ENCODE measurements at places on chromosomes 13 and 19. TPM values are rescaled to one million over a fixed set of nuclear protein-coding genes. Genes with fewer than 3 reads are reported as not detected.

KLK15 gene
- total RNA-seq, result not detected

CD177 gene
- total RNA-seq, result 0.53 TPM

KLF2 gene
- 0.32 TPM for total RNA-seq

ZNF71 gene
- total RNA-seq, result 6.9 TPM

ECSIT gene
- 28.6 TPM for total RNA-seq

ZSCAN22 gene
- total RNA-seq, result 3.6 TPM

LRP3 gene
- total RNA-seq, result 12.9 TPM

ZNF506 gene
- 8.2 TPM for total RNA-seq

- DNase-seq, result no peak
Observed at GRCh38 chr19:48881741-48882657, 9.8 kb downstream of the PPP1R15A start.

DNA sequence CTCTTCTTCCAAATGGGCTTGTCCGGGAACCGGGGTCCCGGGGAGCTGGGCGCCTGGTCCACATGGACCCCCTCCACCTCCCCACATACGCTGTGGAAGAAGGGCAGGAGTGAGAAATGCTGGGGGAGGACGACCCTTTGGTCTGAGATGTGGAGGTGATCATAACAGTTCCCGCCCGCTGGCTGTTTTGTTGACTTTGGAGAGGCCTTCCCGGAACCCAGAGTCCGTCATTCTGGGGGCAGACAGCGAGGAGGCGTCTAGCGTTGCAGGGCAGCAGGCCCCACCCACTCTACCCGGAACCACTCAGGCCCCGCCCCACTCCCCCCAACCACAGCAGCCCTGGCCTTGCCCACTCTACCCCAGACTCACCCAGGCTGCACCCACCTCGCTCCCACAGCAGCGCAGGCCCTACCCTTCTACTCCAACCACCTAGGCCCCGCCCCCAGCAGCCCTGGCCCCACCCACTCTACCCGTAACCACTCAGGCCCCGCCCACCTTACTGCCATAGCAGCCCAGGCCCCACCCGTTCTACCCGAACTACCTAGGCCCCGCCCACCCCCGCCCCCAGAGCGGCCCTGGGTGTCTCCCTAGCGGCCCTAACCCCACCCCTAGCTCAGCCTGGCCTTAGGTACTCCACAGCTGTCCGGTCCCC lies 7.1 kb downstream of the GPR108 start:
- no peak for DNase-seq

DNA sequence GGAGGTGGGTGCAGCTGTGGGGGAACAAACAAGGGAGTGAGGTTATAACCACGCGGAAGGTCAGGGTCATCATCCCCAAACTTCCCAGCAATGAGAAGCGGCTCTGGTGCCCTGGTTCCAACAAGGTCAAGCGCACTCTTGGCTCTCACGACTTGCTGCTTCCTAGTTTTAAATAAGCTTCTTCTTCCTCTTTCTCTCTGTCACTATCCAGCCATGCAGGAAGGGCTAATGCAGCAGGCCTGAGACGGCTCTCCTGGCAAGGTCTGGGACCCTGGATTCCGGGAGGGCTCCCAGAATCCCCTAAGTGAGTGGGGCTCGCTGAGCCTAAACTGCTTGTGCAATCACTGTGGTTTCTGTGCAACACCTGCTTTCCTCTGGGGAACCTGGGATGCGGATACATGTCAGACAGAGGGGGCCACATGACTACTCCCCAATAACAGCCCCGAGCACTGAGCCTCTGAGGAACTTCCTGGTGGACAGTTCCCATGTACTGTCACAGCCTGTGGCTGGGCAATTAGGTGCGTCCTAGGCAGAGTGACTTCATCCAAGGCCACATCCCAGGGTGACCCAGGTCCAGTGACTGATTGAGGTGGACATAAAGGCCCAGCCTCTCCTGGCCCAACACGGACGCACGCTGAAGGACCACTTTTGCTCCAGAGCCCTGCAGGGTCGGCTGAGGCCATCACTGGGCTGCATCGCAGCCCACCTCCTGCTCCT lies 24.2 kb downstream of the VRK3 start:
- DNase-seq, result no peak

- no peak for DNase-seq
Observed at GRCh38 chr19:18610245-18610555, 2.5 kb upstream of the TMEM59L start.

- DNase-seq, result no peak
Observed at GRCh38 chr13:75704194-75704926, 68.2 kb downstream of the LMO7 start.

DNA sequence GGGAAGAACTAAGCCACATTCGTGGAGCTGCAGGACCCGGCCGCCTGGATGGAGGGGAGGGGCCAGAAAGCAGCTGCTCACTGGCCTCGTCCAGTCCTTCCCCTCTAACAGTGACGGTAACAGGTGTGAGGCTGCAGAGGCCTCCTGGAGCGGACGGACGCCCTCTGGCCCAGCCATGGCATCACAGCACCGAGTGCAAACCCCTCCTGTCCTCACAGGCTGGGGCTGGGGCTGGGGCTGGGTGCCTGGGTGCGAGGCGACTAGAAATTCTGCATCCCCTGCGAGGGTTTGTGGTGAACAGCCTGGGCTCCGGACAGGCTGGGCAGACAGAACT lies 3.6 kb downstream of the MICOS13 start:
- no peak for DNase-seq
